ENCODE measurements at places on chromosomes 7 and 10. TPM values are rescaled to one million over a fixed set of nuclear protein-coding genes. Genes with fewer than 3 reads are reported as not detected.

LBX1 gene
- not detected for total RNA-seq

HIF1AN gene
- total RNA-seq: 16.9 TPM

GOLGA7B gene
- 2.5 TPM for total RNA-seq

DNA sequence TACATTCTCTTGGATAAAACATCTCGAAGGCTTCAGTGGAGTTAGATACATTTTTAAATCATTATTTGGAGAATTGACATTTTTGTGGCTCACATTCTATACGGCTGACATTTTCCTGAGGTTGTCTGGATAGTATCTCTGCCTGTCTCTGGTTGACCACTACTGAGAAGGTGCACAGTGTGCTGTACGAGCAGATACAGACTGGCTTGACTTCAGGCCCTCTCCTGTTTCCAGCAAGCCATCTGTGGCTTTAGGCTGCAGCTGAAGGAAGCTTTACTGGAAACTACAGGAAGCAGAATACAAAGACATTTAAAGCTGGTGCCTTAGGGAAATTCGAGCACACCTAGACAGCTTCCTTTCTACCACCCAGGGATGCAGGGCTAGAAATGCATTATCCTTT, 39.3 kb upstream of the RSU1 start:
- no peaks in the 10 kb centered on the region for H3K4me1 ChIP-seq
- H3K27ac ChIP-seq: no peak overlapping the region
- H3K4me3 ChIP-seq: no peak overlapping the region
- H3K36me3 ChIP-seq: no peaks in the 10 kb centered on the region

DNA sequence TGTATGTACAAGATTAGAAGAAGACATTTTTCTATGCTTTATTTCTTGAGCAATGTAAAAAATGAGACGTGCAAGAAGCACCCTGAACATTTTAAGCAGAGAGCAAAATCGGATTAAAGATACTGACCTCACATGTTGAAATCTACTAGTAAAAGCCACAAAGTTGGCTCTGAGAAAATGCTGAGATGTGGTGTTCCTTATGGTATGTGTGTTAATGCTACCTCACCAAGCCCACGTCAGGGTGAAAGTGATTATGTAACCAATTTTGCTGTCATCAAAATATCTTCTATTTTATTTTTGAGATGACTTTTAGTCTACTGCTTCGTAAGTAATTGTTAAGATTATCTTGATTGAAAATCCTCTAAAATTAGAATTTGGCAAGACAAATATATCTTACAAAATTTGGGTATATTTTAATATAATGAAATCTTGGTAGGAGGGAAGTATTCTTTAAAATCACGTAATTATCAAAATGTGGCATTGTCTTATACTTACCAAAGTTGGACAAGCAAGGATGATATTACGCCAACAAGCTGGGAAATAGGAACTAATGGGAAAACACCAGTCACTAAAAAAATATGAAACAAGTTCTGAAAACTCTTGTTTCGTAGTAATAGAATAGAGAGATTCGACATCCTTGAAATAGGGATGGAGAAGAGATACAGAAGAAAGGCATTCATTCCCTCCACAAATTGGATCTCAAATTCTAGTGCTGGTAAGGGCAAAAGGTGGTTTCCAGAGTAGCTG, 5.8 kb downstream of the ADO start:
- H3K27ac ChIP-seq: no peak overlapping the region
- peaks cover 40% of the 10 kb centered on the region for H3K4me1 ChIP-seq
- no peak overlapping the region for H3K4me3 ChIP-seq
- H3K27me3 ChIP-seq: no peaks in the 10 kb centered on the region

- H3K4me1 ChIP-seq: peaks cover 56% of the 10 kb centered on the region
- H3K4me3 ChIP-seq: no peak overlapping the region
- no peaks in the 10 kb centered on the region for H3K27me3 ChIP-seq
- no peak for DNase-seq
Observed at GRCh38 chr10:19920075-19920726, 104.0 kb downstream of the PLXDC2 start.

DNA sequence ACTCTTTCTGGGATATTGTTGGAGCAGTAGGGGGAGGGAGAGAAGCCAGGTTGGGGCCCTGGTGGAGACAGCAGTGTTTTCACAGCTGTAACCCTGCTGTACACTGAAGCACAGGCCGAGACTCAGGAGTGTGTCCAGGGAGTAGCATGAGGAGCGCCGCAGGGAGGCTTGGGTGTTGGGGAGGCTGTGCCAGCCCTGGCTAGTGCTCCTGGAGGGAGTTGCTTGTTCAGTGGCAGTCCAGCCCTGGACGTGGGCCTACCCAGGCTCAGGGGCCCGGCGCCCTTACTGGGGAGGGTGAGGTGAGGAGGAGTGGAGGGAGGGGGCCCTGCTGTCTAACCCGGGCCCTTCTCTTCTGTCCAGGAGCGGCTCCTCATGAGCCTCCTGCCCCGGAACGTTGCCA, 35.9 kb downstream of the ADCY1 start:
- DNase-seq: no peak
- no peak overlapping the region for H3K4me3 ChIP-seq
- no peaks in the 10 kb centered on the region for H3K4me1 ChIP-seq

DNA sequence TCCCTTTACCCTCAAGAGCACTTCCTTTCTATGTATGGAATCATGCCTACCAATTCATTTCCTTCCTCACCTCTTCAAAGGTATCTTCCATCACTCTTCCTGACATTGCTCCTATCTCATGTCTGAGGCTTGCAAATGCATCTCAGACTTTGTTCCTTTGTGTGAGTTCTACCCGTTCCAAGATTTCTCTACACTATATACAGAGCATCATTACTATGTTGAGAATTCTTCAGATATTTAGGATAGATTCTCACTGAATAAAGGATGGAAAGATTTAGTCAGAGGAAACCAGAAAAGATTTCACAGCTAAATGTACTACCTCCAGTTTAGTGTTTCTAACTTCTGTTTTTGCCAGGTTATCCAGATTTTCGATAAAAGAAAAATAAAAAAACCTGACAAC, 462.7 kb downstream of the PHTF2 start:
- H3K27ac ChIP-seq: no peak overlapping the region
- no peaks in the 10 kb centered on the region for H3K27me3 ChIP-seq
- H3K36me3 ChIP-seq: no peaks in the 10 kb centered on the region
- no peaks in the 10 kb centered on the region for H3K4me1 ChIP-seq
- no peak for DNase-seq

DNA sequence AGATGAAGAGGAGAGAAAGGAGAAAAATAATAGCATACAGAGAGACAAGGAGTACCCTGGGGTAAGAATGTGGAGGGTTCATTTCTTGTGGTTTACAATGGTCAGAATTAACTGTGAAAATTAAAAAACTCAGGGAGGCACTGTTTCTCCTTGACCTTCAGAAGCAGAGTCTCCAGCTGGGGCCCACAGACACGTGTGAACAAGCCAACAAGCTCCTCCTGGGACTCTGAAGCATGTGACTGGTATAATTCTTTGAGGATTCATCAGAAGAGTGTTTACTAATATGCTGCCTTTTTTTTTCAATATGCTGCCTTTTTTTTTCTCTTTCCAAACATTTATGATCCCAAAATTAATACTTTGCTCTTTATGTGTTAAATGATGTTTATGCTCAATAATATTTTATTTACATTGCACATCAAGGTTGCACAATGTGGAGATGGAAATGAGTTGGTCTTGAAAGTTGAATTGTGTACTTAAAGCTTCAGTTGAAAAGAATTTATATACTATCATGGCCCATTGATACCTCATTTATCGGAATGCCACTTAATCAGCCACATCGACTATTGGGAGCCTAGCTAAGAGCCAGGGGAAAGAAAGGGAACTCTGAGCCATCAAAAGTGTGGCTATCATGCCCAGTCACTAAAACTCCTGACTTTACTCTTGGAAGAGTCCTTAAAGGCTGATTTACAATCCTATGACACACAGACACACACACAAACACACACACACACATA, 134.7 kb upstream of the RHOBTB1 start:
- H3K4me1 ChIP-seq: no peaks in the 10 kb centered on the region
- no peaks in the 10 kb centered on the region for H3K36me3 ChIP-seq
- DNase-seq: no peak

DNA sequence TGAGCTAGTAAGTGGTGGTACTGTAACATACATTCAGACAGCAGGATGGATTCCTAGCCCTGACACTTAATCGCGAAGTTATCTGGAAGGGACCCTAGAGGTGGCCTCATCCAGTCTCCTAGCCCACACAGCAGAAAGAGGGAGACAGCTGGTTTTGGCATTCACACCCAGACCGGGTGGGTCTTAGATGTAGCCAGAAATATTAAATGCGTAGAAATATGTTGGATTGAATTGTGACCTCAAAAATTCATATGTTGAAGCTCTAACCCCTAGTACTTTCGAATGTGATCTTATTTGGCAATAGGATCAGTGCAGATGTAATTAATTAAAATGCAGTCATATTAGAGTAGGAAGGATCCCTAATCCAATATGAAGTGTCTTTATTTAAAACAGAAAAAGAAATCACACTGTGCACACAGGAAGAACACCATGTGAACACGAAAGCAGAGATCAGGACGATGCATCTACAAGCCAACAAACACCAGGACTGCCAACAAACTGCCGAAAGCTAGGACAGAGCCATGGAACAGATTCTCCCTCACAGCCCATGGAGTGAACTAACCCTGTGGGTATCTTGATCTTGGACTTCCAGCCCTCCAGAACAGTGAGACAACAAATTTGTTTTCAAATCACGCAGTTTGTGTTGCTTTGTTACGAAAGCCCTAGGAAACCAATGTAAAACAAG, 2.9 kb upstream of the XPNPEP1 start:
- no peak overlapping the region for H3K27ac ChIP-seq
- H3K36me3 ChIP-seq: no peaks in the 10 kb centered on the region
- peaks cover 34% of the 10 kb centered on the region for H3K4me1 ChIP-seq
- DNase-seq: no peak

DNA sequence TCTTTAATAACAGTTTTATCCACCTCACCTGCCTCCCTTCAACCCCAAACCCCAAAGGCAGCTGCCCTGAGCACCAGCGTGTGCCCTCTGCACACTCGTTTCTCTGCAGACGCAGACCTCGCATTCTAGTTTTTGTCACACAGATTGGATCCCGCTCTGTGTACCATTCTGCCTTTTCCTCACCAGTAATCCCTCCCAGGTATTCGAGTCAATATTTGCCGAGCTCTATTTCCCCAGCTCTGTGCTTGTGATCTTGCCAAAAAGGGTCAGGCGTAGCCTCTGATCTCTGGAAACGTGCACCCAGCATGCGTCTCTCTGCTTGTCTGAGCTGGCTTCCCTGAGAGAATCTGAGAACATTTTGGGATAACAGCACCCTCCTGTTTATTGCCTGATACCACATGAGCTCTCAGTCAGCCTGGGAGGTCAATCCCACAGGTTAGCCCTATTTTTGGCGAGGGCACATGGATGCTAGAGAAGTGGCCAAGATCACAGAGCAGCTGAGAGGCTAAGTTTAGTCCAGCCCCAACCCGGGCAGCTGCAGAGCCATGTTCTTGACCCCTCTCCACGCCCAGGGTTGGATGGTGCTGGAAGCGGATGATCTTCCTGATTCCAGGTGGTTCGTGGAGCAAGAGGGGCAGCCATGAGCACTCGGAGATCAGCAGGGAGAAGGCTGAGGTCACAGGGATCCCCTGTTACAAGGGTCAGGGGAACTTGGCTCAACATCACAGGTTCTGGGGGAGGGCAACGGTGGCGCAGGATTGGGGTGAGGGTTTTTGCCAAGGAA, 29.1 kb downstream of the FOXL3 start:
- H3K4me1 ChIP-seq: no peaks in the 10 kb centered on the region
- no peaks in the 10 kb centered on the region for H3K27me3 ChIP-seq
- H3K36me3 ChIP-seq: no peaks in the 10 kb centered on the region
- no peak overlapping the region for H3K27ac ChIP-seq
- H3K4me3 ChIP-seq: no peak overlapping the region
- DNase-seq: no peak

DNA sequence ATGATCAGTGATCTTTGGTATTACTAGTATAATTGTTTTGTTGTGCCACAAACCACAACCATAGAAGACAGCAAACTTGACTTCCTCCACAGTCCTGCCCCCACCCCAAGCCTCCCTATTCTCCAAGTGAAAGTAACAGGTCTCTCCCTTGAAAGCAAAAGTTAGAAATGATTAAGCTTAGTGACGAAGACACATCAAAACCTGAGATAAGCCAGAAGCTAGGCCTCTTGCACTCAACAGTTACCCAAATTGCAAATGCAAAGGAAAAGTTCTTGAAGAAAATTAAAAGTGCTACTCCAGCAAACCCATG, 7.5 kb downstream of the SAR1A start:
- H3K4me1 ChIP-seq: peaks cover 62% of the 10 kb centered on the region
- no peak overlapping the region for H3K4me3 ChIP-seq
- no peak for DNase-seq
- H3K27me3 ChIP-seq: no peaks in the 10 kb centered on the region
- no peaks in the 10 kb centered on the region for H3K36me3 ChIP-seq

DNA sequence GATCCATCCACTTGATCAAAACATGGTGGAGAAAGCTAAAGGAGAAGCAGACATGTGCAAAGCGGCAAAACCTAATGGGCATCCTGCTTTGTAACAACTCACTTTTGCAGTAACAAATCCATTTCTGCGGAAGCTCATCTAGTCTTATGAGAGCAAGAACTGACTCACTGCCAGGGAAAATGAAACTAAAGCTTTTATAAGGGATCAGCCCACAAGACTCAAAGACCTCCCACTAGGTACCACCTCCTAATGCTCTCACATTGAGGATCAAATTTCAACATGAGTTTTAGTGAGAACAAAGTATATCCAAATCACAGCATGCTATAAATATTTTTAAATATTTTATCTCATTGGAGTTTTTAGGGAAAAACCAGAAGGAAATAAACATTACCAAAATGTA, 120.1 kb upstream of the GNAI1 start:
- no peaks in the 10 kb centered on the region for H3K4me1 ChIP-seq
- no peak for DNase-seq

DNA sequence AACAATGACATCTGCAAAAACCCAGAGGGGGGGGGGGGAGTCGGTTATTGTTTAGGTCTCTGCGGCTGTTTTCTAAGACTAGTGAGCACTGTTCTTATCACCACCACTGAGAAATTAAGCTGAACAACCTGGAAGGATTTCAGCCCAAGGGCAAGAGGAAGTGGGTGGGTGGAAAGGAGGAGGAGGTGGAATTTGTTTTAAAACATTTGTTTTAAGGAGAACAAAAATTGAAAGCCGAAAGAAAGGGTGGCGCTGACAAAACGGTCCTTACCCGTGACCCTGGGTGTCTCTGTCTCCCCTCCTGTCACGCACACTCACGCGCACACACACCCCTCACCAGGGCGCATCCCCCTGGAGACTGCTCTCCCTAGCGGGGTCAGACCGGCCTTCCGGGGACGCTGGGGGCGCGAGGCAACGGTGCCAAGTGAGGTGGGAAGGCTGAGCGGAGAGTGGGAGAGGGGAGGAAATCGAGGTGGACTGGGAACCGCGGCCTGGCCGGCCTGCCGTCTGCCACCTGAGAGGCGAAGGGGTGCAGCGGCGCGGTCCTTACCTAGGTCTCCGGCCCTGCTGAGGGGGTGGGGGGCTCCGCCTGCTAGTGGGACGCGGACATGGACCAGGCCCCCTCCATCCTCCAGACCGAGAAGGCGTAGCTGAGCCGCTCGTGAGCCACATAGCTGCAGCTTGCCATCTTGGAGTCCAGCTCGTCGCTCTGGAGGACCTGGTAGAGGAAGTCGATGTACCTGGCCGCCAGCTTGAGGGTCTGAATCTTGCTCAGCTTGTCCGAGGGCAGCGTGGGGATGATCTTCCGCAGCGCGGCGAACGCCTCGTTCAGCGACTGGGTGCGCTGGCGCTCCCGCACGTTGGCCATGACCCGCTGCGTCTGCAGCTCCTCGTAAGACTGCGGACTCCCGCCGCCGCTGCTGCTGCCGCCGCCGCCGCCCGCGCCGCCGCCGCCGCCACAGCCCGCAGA, 1.0 kb downstream of the TWIST1 start:
- H3K36me3 ChIP-seq: no peaks in the 10 kb centered on the region
- H3K27ac ChIP-seq: peak overlapping the region; percentile 82
- H3K4me3 ChIP-seq: peak overlapping the region; percentile 67
- DNase-seq: no peak
- H3K4me1 ChIP-seq: peaks cover 25% of the 10 kb centered on the region

GRCh38 chr7:105496521-105496920, 25.6 kb downstream of the PUS7 start:
- H3K27me3 ChIP-seq: no peaks in the 10 kb centered on the region
- no peak overlapping the region for H3K4me3 ChIP-seq
- DNase-seq: no peak
